ENCODE measurements at places on chromosomes 4 and X.

DNA sequence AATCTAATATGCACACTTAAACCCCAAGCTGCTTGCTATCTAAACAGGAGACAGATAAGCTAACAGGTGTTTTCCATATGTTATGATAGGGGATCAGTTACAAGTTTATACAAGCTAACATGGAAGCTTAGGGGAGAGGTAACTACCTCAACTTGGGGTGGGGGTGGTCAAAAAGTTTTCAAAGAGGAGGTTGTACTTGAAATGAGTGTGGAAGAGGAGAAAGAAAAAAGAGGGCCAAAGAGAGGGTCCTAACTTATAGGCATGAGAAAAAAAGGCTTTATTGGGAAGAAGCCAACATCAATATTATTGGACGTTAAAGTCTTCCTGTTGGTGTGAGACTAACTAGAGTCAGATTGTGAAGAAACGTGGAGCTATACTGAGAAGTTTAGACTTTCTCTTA lies 205.9 kb downstream of the NDST4 start:
- DNase-seq = no peak

GRCh38 chr4:153138736-153139135 lies 65.5 kb upstream of the TRIM2 start:
- DNase-seq = no peak

- no peak for DNase-seq
These were observed 368.1 kb upstream of the NOCT start for GRCh38 chr4:138647433-138647832.

- DNase-seq = no peak
These were observed 48.7 kb downstream of the CPZ start for GRCh38 chr4:8641256-8641655.

DNA sequence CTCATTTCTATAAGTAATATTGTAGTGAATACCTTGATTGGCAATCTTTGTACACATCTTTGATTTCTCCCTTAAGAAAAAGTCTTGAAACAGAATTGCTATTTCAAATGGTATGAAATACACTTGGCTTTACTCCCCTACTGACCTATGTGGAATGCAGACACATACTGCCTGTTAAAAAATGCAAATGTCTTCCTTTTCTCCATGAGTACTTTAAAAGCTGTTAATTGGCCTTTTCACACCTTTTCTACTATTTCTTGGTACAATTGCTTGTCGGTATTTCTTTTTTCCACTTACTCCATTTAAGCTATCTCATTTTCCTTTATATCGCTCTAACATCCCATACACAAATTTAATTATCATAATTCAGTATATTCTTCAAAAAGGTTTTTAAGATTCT lies 87.2 kb downstream of the FRYL start:
- DNase-seq = no peak

- DNase-seq = no peak
These were observed 16.4 kb downstream of the NAAA start for GRCh38 chr4:75924309-75924827.

GRCh38 chrX:118396113-118396512 lies 50.2 kb downstream of the WDR44 start:
- no peak for DNase-seq

DNA sequence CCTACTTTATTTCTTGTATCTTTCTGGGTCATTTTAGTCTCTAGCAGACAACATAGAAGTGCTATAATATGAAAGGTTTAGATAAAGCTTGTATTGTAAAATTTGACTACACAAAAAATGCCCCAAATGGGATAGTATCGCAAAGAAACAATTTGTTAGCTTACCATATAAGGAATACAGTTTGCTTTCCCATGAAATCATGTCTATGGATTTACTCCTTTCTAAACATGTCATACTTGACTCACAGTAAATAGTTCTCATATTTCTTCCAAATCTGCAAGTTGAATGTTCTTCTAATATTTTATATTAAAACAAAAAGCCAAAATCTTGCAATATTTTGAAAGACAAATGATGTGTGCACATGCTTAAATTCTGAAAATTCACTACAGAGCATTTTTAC lies 103.9 kb downstream of the PPA2 start:
- no peak for DNase-seq

DNA sequence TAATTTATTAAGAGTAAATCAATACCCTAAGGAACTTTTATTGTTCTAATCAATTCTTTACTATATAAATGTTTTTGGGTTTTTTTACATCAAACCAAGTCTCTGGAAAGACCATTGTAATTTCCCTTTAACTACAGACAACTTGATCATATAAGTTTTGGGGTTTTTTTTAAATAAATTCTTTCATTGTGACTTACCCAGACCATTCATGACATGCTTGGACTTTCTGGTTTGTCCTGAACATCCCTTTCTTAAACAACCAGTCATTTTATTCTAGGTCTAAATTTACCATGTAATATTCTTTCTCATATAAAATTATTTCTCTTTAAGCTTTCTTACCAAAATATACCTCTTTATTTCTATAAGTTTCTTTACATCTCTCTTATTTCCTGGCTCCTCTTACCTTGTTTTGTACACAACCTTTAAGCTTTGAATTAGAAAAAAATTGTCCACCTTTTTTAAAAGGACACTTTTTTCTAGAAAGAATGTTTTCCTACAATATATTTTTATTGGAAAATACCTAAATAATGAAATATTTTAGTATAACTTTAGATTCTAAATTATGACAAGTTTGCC lies 8.4 kb downstream of the CNGA1 start:
- DNase-seq = no peak

DNA sequence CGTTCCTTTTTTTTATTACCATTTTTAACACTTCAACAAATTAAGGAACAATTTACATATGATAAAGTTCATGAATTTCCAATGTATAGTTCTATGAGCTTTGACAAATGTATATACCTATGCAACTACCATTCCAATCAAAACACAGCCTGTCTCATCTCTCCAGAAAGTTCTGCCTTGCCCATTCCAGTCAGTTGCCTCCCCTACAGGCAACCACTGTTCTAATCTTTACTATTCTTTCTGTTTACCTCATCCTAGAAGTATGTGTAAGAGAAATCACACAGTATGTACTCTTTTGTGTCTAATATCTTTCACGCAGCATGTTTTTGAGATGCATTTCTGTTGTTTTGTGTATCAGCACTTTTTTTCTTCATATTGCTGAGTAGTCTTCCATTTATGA lies 224.9 kb downstream of the KIT start:
- DNase-seq = no peak

GRCh38 chr4:187321711-187322110 lies 598.1 kb upstream of the FAT1 start:
- DNase-seq = no peak

- DNase-seq = no peak
These were observed 39.7 kb downstream of the CORIN start for GRCh38 chr4:47798165-47798564.

DNA sequence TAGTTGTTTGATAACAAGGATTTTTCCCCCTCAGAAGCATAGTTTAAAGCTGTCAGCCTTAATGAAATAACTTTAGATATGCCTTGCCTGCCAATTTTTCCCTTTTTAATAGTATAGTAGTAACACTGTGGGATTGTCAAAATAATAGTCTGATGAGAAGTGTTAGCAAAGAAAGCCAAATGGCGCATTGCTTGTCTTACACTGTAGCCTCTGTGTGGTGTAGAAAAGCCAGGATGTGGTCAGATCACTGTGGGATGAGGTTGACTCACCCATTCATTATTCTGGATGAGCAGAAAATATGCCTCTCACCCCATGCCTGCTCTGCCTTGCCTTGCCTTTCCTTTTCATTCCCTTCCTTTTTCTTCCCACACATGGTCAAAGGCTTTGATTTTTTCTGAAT lies 257.8 kb upstream of the NRK start:
- no peak for DNase-seq

DNA sequence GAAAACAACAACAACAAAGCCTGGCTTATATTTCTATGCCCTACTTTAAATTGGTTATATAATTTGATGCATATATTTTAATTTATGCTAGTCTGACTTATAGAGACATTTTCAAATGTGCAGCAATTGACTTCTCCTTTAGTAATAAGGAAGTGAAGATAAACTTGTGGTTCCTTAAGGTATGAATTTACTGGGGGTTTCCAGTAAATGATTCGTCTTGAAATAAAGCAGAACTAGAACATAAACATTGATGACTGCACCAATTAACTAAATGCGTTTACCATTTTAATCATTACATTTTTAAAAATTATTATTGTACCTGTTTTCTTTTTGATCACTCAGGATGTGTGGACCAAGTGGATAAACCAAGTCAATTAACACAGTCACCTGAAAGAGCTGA lies 99.6 kb upstream of the CCSER1 start:
- DNase-seq = no peak

GRCh38 chr4:94528792-94529451 lies 77.2 kb downstream of the PDLIM5 start:
- DNase-seq = no peak

GRCh38 chr4:150023489-150023888 lies 54.8 kb upstream of the DCLK2 start:
- no peak for DNase-seq

DNA sequence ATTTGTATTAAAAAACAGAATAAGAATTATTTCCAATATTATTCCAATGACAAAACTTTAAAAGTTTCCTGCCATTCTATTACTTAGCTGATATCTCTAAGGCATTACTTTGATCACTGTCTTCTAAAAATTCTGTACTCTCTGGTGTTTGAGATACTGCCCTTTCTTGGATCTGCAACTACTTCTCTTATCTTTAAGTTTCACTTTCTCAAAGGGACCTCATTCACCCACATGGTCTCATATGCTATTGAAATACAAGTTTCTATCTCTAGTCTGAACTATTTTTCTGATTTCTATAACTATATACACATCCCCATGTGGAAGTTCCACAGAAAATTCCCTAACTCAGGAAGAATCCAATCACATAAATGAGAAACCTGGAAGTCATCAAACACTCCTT lies 22.2 kb downstream of the TMPRSS11E start:
- DNase-seq = no peak

GRCh38 chr4:44162538-44163270 lies 285.9 kb downstream of the KCTD8 start:
- no peak for DNase-seq

DNA sequence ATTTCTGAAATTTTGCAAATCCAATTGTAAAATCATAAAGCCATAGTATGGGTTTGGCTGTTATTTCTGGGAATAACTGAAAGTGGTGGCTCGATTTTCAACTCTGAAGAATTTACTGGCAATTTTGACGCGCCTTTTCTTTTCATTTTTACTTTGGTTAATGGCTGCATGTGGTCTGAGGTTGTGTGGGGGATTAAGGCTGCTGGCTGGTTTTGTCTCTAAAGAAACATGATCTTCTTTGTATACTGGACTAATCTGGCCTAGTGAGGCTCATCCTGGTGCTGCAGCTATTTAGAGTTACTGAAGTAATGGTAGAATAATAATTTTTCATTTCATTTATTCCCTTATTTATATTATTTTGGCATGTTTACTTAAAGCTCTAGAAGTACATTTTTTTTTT lies 164.0 kb downstream of the RNF150 start:
- no peak for DNase-seq

DNA sequence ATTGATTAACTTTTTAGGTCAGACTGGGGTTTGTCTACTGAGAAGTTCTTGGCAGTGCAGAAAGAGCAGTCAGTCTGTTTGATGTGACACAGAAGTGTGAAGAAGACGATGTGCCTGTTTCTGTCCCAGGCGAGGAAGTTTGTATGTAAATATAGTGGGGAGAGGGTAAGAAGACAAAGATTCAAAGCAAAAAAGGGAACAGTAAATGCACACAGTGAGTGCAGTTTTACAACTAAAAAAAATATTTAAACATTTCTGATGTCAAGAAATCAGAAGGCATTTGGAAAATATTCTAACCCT lies 264.9 kb downstream of the RAPGEF2 start:
- no peak for DNase-seq

DNA sequence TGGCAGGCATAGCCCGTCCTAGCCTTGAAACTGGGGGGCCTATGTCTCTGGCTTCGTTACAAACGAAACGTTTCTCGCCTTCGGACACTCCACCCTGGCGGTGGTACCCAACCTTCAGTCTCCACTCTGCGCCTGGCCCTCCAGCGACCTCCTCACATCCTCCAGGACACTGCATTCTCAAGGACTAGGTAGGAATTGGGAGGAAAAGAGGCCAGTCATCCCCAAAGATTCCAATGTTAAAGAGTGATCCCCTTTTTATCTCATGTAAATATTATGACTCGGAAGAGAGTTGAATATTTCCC lies 2.1 kb upstream of the NKX6-1 start:
- DNase-seq = no peak

DNA sequence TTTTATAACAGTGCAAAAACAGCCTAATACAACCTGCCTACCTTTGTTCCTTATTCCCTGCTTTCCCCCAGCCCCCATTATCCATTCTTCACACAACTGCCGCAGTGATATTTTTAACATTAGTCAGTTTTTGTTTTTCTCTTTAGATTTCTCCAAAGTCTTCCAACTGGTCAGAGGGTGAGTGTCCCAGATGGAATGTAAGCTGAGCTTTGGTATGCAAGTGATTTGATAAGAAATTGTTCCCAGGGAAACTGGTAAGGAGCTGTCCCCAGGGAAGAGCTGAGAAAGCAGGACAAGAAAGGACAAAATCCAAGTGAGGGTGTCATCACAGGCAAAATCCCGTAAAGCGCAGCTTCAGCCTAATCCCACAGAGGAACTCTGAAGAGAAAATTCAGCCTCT lies 475.5 kb upstream of the ADGRL3 start:
- no peak for DNase-seq

- DNase-seq = no peak
These were observed 25.0 kb downstream of the TEC start for GRCh38 chr4:48244665-48245064.

- peak; percentile 56 for DNase-seq
These were observed 75.1 kb downstream of the PRKX start for GRCh38 chrX:3638280-3638873.

DNA sequence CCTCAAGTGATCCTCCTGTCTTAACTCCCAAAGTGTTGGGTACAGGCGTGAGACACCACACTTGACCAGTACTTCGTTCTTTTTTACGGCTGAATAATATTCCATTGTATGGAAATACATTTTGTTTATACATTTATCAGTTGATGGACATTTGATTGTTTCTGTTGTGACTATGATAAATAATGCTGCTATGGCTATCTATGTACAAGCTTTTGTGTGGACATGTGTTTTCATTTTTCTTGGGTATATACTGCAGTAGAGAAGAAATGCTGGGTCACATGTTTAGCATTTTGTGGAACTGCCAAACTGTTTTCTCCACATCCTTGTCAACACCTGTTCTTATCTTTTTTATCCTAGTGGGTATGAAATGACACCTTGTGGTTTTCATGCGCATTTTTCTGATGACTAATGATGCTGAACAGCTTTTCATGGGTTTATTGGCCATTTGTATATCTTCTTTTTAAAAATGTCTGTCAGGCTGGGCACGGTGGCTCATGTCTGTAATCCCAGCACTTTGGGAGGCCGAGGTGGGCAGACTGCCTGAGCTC lies 37.3 kb downstream of the SAT1 start:
- DNase-seq = no peak

- DNase-seq = no peak
These were observed 97.9 kb upstream of the EOLA2 start for GRCh38 chrX:150036181-150036580.

- DNase-seq = no peak
These were observed 58.9 kb downstream of the HTRA3 start for GRCh38 chr4:8328456-8328855.

- no peak for DNase-seq
These were observed 435.5 kb downstream of the DTHD1 start for GRCh38 chr4:36716874-36717273.

GRCh38 chr4:151922306-151922705 lies 161.5 kb upstream of the GATB start:
- no peak for DNase-seq

Data from HEK293T (cell line).